ENCODE measurements at places on chromosomes 11 and 22.

DNA sequence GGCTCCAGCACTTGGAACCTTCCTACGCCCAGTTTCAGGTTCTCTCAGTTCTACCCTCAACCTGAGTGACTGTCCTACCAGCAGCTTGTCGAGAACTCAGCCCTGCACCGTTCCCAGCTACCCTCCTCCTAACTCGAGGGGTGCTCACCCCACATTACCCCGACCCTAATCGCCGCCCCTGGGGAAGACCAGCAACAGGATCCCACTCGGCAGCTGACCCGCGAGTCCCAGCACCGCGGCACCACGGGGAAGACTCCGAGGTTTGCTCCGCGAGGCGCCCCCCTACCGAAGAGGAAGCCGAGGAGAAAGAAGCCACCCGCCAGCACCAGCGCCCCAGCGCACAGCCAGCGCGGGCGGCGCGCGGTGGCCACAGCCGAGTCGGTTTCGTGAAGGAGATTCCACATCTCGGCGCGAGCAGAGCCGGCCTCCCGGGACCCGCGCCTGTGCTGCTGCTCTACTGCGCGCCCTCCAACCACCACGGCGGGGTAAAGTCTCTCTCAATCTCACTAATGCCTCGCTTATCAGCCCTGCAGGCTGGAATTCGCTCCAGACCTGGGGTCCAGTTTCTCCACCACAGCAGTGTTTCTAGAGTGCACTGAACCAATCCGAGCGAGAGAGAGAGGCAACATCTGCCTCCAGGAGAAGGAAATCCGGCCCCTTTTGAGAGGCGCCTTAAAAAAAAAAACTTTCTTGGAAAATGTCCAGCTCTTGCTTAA lies at the start of gene FOLH1:
TSS of gene FOLH1 (minus strand) at position 597 of the 716 bp plus-strand sequence. CDS start at position 404, 193 bp downstream.
- no peak for DNase-seq

DNA sequence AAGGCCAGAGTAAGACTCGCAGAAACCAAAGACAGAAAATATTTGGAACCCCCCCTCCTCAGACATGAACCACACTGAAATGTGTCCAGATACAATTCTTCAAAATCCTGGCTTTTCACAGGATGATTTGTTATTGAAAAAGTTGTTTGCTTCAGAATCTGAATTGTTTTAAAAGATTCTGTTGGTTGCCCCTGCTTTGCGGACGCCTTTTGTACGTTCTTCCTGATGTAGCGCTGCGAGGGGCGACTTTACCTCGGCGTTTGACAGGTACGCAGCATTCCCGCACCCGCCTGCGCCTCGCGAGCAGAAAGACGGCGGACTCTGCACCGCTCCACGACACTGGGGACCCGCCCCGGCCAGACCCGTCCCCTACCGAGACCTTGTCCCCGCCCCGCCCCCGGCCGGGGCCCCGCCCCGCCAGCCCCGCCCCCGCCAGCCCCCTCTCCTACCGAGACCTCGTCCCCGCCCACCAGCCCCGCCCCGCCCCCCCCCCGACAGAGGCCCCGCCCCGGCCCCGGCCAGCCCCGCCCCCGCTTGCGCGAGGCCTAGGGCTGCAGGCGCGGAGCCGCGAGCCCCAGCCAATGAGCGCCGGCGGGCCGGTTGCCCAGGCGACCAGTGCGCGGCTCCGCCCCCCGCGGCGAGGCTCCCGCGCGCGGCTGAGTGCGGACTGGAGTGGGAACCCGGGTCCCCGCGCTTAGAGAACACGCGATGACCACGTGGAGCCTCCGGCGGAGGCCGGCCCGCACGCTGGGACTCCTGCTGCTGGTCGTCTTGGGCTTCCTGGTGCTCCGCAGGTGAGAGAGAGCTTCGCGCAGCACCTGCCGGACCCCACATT lies at the start of gene GLB1L2:
TSS of gene GLB1L2 (plus strand) at position 635 of the 835 bp plus-strand sequence. CDS start at position 709, 74 bp downstream.
- DNase-seq = no peak

DNA sequence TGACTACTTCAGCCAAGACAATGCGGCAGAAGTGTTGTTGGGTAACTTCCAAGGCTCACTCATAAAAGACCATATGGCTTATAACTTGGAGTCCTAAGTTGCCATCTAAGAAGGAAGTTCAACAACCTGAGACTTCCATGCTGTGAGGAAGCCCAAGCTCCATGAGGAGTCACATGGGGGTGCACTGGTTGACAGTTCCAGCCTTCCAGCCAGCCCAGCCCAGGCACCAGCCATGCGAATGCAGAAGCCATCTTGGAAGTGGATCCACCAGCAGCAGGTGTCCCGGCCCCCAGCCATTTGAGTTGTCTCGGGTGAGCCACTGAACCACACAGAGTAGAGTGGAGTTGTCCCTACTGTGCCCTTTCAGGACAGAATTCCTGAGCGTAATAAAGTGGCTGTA lies 32.8 kb upstream of the WNT7B start:
- DNase-seq = no peak

DNA sequence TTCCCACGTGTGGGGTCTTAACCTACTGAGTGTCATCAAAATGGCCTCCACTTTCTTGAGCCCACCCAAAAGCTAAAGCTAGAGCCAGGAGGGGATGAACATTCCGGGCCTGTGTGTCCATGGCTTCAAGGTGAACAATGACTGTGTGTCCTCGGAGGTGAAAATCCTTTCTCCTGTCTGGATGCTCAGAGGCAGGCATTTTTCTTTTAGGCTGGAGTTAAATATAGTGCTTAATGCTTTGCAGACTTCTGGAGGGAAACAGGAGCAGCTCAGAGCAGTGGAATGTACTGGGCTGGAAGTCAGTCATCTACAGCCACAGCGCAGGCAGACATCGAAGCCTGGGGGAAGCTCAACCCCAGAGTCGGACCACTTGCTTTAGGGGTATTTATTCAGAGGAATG lies 68.6 kb upstream of the TMEM45B start:
- DNase-seq = no peak

- DNase-seq = no peak
Observed at GRCh38 chr11:94279996-94280395, 24.4 kb upstream of the IZUMO1R start.

GRCh38 chr11:126485021-126485792 lies 129.7 kb downstream of the ST3GAL4 start:
- no peak for DNase-seq

DNA sequence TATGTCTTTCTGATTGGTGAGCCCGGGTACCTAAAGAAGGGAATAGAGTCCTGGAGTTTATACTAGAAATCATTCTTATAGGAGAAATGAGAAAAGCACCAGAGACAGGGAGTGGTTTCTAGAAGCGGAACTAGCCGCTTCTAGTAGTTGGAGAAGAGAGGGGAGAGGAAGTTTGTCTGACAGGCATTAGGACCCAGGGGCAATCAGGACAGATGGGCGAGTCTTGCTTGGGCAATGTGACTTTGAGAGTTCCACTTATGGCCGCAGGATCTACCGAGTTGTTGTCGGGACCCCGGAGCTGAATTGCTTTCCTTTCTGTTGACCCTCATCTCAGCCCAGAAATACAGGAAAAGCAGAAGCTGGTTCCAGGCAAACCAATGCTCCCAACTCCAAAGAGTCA lies 596.8 kb upstream of the CNTN5 start:
- DNase-seq = no peak

GRCh38 chr11:58965246-58965985 lies 26.1 kb downstream of the GLYATL1 start:
- no peak for DNase-seq

Measured in GDM1 (cell line).